ENCODE measurements at places on chromosomes 12 and 14.

- no peak for DNase-seq
Observed at GRCh38 chr14:101501858-101502615, 59.3 kb upstream of the DIO3 start.

DNA sequence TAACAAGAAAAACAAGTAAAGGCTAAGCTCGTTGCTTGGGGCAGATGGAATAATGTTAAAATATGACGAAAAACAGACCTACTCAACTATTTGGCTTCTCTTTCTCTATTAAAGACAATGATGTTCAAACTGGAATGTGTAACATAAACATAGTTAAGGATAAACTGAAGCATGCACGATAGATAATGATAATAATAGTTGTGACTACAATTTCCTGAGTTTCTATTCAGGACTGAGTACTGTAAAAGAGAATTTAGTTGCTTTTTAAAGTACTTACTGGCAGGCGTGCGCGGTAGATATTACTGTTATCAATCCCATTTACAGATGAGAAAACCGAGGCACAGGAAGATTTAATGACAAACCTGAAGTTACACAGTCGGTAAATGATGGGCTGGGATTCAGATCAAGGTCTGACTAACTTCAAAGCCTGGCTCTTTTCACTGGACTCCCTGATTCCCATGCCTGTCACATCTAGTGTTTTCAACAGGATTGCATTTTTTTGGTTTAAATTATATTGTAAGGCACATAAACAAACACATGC lies 103.0 kb downstream of the CRADD start:
- DNase-seq = no peak

DNA sequence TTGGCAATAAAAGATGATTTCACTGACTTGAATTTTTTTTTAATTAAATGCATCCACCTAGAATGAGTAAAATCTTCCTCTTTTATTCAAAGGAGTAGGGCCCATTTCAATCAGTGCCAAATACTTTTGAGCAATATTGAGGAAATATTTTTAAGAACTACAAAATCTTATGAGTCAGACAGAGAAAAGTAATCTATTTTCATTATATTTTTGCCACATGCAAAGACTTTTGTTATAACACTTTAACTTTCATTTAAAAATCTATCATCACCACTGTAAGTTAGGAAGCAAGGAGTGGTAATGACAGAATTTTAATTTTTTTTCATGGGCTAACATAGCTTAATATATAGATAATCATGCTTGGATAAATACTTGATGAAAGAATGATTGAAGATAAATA lies 345.2 kb upstream of the KITLG start:
- DNase-seq = no peak

GRCh38 chr12:26800858-26801257 lies 32.1 kb downstream of the ITPR2 start:
- no peak for DNase-seq

DNA sequence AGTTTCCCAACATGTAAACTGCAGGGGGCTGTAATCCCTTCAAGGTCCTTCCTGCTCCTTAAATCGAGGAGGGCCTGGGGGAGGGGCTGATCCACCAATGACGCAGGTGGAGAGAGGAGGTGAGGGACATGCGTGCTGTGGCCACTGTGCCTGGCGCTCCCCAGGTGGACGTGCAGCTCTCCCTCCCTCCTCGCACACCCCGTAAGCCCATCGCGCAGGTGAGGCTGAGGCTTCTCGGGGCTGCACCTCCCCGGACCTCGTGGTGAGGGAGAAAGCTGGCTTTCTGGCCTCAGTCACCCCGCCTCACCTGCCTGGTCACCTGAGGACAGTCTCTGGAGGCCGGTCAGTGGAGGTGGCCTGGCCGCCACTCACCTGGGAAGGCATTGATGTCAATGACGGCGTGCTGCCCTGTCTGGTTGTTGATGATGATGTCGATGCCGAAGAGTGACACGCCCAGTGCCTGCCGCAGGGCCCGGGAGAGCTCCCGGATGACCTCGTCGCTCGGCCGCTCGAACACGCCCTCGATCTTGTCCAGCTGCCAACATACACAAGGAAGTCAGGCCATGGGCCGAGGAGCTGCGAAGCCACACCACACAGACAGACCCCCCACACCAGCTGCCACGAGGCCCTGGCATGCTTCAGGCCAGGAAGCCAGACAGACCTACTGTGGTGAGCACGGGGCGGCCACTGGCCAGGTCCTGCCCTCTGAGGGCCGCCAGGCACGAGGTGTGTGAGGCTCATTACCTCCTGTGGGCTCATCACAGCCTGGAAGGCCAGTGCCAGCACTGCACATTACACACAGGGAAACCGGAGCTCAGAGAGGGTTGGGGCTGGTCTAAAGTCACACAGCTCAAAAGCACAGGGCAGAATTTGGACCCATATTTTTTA lies 23.3 kb downstream of the CHGA start:
- no peak for DNase-seq

- DNase-seq = no peak
Observed at GRCh38 chr12:103114296-103115055, 157.0 kb downstream of the ASCL1 start.

DNA sequence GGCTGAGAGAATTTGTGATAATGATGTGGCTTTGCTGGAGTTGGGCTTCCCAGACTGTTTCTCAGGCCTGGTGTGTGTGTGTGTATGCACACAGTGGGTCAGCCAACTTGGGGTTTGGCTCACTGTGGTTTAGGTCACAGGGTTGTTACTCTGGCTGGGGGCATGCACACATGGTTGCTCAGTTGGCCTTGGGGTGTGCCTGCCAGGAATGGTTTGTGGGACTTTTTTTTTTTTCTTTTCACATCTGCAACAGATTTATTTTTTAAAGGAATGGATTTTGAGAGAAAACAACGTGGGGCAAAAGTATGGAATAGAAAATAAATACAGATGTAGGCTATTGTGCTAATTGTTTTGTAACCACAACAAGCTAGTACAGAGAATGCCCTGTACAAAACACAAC lies 25.0 kb upstream of the GTF2A1 start:
- peak; percentile 30 for DNase-seq

- DNase-seq = no peak
Observed at GRCh38 chr14:66662374-66662773, 154.4 kb downstream of the GPHN start.

GRCh38 chr14:102601378-102601925 lies 9.0 kb downstream of the RCOR1 start:
- DNase-seq = no peak

DNA sequence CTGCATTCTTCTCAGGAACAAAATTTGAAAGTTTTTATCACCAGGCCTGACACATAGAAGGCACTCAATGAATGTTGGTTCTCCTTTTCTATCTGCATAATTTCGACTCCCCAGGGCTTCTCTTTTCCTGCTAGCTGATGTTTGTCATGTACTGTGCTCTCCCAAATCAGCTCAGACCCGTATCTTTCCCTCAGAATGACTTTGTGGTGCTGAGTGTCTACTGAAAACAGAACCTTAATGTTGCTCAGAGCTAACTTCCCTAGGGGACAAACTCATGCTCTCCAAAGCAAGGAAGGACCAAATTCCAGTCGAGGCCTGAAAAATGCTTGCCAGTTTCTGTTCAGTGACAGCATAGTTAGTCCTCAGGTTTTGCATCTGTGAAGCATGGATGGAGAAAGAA lies 1.9 kb downstream of the ARHGDIB start:
- DNase-seq = no peak

- DNase-seq = no peak
Observed at GRCh38 chr14:70156592-70156991, 32.2 kb downstream of the SLC8A3 start.

DNA sequence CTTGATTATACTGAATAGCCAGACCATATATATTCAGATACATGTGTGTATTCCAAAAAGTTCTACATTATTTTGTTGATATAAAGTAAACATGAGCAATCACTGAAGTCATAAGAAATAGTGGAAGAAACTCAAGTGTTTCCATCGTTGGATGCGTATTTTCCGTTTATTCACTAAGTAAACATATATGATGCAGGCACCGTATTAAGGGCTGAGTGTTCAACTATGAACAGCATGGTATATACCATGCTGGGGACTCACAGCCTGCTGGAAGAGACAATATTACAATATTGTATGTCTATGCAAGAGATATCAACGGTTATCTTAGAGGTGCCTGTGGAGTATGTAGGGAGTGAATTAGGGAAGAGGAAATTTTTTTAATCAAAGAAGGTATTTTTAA lies 1.2 kb downstream of the PYROXD1 start:
- DNase-seq = no peak

DNA sequence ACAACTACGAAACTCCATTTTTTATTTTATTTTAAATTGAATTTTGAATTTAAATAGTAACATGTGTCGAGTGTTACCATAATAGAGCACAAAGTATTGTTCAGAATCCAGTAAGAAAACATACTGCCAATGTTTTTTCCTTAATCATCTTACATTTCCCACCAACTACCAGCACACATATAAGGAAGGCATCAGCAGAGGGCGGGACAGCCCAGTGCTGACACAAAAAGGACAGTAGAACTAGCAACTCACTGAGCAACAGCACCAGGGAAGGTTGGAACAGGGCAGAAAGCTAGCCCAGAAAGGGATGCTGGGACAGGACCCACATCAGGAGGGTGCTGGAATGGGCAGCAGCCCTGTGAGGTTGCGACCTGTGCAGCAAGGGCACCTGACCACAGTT lies 43.9 kb downstream of the DICER1 start:
- no peak for DNase-seq

GRCh38 chr12:62717643-62718042 lies 217.3 kb downstream of the PPM1H start:
- no peak for DNase-seq

DNA sequence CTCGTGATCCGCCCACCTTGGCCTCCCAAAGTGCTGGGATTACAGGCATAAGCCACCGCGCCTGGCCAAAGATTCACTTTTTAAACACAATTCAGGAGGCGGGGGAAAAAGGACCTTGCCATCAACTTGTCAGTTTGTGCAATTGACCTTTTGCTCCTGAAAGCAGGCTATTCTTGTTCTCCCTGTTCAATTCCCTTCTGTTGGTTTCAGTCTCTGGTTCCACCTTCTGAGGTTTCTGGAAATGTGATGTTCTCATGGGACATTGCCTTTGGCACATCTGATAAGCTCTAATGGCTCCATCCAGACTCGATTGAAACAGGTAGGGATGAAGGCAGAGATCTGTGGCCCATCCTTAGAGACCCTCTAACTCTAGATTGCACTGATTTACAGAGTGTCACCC lies 17.9 kb upstream of the CCDC85C start:
- no peak for DNase-seq

DNA sequence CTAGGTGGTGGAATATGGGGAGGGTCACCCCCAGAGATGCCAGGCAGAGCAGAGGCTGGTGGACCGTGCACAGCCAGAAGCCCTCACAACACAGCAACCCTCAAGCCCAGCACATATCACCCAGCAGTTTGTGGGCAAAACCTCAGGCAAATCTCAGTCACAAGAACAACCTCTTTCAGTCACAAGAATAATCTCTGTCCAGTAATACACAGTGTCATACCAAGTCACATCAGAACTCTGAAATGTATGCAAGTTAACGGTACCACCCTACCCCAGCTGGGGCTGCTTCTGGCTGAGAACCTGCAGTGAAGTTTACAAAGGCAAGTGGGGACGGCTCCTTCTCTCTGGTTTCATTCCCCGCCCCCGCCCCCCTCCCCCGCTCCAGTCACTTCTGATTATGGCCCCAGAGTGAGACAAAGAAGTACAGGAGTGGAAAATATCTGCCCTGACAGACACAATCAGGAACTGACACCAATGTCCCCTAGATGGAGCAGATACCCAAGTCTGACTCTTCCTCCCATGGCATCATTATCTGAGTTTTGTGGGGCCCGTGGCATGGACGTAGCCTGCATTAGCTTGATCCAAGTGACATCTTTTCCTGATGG lies 480.9 kb upstream of the TMEM132C start:
- DNase-seq = no peak

DNA sequence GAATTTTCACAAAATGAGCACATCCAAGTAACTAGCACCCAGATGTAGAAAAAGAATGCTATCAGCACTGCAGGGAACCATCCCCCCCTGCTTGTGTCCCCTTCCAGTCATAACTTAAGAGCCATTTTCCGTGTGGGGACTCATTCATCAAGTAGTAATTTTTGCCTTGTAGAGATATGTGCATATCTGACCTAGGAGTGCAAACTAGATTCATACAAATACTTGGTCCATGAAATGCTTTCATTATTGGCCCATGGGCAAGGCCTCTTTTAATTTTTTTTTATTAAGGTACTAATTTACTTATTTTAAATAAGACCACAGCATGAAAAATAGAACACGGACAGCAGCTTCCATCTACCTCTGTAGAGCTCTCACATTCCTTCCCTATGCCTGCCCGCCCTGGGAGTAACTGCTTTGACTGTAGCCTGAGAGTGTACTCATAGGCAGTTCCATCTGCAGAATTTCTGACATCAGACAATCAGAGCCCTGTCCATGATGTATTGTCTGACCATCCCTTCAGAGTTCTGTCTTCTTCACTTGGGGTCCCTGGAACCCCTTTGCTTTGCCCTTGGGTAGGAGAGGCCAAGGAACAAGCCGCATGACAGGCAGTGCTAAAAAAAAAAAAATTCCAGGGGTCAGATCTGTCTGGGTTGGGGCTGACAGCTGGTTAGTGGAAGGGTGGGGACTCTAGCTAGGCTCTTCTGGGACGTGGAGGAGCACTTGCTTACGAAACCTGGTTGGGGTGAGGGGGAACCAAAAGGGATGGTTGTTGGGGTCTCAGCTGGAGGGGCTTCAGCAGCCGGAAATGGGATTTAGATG lies 131.7 kb downstream of the C12orf75 start:
- DNase-seq = no peak

GRCh38 chr14:58697930-58698642 lies 60.3 kb downstream of the DACT1 start:
- DNase-seq = no peak

All from BJ (cell line).